CD4-positive, alpha-beta T cell treated with Interleukin-17A for 4 hours (primary cell): ENCODE measurements at places on chromosomes 7 and 10.

- no peak for DNase-seq
Measured at GRCh38 chr10:1328981-1329614, 272.9 kb downstream of the WDR37 start.

DNA sequence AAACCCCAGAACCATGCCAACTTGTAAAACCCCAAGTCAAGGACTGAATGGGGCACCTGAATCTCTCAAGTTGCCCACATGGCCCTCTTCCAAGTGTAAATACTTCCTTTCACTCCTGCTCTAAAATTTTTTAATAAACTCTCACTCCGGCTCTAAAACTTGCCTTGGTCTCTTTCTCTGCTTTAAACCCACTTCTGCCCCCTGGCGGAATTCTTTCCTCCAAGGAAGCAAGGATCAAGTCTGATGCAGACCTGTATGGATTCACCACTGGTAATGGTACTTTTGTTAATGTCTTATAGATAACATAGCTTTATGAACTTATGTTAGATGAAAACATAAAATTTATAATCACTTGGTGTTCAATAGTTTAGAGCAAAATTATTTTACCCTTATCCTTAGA lies 33.8 kb downstream of the SLC16A9 start:
- DNase-seq: no peak

GRCh38 chr10:89314676-89315075 lies 12.8 kb downstream of the IFIT2 start:
- no peak for DNase-seq

GRCh38 chr7:141928845-141929195 lies 12.6 kb downstream of the OR9A4 start:
- DNase-seq: no peak

DNA sequence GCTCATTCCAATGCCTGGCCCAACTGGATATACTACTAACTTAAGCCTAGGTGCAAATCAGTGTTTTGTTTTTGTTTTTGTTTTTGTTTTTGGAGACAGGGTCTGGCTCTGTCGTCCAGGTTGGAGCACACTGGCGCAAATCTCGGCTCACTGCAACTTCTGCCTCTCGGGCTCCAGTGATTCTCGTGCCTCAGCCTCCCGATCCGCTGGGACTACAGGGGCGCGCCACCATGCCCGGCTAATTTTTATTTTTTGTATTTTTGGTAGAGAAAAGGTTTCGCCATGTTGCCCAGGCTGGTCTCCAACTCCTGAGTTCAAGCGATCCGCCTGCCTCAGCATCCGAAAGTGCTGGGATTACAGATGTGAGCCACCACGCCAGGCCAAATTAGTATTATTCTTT lies 1.6 kb downstream of the PPP3CB start:
- no peak for DNase-seq

DNA sequence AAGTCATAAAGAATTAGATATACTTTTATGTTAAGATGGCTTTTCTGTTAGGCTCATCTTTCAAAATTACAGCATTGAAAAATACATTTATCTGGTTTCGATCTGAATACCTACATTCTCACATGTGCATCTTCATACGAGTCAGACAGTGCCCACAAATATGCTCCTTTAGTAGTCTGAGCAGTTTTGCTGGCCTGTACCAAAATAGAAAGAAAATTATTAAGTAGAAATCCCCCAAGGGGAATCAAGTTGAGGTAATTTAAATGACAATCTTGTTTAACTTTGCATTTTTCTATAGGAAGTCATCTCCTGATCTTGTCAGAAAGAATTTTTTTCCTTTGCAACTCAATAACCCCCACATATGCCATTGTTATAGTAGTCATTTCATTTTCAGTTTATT lies 287.4 kb upstream of the SEMA3D start:
- DNase-seq: no peak

DNA sequence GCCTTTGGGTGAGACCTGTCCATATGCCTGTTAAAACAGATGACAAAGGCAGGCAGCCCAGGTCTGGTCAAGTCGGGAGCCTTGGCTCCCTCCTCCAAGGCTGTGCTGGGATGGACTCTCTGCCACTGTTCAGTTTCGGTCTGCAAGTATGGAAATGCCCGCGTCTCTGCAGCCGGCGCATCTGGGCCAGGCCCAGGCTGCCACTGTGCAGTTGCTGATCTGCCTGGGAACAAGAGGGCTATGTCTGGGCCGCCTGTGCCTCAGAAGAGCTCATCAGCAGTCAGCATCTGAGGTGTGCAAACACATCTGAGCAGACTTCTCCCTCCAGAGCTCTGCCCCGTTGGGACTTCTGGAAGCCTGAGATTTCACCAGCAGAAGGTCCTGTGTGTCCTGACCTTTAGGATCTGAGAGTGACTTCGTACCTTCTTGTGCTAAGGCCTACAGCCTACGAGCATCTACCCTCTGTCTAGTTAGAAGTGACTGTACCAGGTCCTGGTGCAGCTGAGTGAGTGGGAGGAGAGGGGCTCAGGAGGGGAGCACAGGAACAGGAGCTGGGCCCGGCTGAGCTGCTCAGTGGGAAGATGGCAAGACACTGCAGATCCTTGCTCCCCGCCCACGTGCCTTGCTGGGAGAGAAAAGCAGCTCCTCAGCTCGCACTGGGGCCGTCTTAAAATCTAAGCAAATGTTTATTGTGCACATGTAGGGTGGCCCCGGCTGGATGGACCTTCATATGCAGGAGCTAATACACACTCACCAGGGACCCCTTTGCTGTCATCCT lies 50.9 kb downstream of the DOCK1 start:
- DNase-seq: no peak

DNA sequence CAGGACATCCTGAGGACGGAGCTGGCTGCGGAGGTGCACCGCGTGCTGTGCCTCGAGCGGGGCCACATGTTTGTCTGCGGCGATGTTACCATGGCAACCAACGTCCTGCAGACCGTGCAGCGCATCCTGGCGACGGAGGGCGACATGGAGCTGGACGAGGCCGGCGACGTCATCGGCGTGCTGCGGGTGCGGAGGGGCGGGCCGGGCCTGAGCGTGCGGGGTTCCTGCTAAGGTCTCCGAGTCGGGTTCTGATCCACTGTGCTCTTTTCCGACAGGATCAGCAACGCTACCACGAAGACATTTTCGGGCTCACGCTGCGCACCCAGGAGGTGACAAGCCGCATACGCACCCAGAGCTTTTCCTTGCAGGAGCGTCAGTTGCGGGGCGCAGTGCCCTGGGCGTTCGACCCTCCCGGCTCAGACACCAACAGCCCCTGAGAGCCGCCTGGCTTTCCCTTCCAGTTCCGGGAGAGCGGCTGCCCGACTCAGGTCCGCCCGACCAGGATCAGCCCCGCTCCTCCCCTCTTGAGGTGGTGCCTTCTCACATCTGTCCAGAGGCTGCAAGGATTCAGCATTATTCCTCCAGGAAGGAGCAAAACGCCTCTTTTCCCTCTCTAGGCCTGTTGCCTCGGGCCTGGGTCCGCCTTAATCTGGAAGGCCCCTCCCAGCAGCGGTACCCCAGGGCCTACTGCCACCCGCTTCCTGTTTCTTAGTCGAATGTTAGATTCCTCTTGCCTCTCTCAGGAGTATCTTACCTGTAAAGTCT lies 10.4 kb downstream of the ATG9B start:
- peak; percentile 94 for DNase-seq

GRCh38 chr7:96241855-96242254 lies 80.0 kb downstream of the SLC25A13 start:
- no peak for DNase-seq

GRCh38 chr10:76942628-76943416 lies 694.8 kb downstream of the KCNMA1 start:
- DNase-seq: no peak

DNA sequence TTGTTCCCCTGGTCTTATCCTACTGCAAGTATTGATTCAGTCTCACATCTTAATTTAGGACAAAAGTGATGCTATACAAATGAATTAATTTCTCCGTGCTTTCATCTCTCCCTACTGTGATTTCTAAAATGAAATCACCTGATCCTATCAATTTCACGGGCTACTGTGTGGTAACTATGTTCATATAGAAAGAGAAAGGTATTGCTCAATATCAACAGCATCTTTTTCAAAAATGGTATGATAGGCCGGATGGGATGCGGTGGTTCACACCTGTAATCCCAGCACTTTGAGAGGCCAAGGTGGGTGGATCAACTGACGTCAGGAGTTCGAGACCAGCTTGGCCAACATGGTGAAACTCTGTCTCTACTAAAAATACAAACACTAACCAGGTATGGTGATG lies 71.2 kb downstream of the PIK3CG start:
- no peak for DNase-seq

DNA sequence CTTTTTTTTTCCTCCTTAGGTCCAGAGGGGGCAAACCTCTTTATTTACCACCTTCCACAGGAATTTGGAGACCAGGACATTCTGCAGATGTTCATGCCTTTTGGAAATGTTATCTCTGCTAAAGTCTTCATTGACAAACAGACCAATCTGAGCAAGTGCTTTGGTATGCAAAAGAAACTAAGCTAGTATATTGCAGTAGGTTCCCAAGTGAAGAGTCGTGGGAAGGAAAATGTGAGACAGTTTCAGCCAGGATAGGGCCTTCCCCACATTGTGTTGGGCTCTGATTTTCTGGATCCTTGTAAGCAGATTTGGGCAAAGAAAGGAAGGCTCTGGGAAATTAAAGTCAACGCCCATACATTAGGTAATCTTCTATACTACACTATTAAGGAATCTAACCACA lies 285.6 kb downstream of the USP6NL start:
- DNase-seq: no peak

DNA sequence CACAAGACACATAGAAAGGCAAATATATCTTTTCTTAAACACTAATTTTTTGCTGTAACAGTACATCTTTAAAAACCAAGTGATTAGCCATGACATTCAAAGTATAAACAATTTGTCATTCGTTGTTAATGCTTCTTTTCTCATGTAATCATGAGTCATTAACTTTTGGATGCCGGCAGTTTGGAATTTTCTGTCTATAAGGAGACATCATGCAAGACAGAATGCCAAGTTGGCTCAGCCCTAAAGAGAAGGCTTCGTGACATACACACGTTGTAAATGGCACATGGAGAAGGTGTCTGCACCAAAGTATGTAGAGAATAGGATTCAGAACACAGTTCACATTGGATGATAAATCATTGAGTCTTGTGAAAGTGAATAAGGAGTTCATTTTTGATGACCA lies 35.9 kb downstream of the CCDC3 start:
- no peak for DNase-seq

GRCh38 chr7:102165136-102165535 lies 121.5 kb upstream of the SH2B2 start:
- DNase-seq: no peak

DNA sequence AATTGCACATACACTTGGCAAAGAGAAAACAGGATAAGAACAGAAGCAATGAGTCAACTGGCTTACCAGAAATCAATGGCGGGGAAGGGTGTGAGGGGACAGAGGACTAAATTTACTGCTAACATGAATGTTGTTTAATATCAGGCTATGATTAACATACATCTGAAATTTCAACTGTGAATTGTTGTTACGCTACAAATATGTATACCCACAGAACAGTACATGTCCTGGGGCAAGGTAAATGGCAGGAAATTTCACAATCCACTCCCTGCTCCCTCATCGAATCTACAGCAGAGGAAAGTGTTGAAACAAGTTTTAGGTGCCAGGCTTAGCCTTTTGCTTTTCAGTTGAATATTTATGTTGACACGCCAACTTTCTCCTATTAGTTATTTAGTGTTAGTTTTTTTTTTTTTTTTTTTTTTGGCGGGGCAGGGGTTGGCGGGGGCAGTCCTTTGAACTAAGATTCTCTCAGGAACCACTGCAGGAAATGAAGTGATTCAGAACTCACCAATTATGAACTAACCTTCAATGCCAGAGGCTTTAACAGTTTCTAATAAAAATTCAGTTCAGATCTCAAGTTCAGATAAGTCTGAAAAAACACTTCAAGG lies 99.0 kb downstream of the UBE2H start:
- no peak for DNase-seq

DNA sequence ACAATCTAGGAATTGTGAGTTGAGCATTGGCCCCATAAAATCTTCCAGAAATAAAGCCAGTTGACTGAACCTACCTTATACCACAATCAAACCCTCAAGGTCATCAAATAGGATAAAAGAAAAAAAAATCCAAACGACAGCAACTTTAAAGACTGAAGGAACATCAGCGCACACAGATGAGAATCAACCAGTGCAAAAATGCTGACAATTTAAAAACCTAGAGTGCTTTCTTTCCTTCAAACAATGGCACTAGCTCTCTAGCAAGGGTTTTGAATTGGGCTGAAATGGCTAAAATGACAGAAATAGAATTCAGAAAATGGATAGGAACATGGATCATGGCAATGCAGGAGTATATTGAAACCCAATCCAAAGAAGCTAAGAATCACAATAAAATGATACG lies 16.1 kb upstream of the POT1 start:
- no peak for DNase-seq

DNA sequence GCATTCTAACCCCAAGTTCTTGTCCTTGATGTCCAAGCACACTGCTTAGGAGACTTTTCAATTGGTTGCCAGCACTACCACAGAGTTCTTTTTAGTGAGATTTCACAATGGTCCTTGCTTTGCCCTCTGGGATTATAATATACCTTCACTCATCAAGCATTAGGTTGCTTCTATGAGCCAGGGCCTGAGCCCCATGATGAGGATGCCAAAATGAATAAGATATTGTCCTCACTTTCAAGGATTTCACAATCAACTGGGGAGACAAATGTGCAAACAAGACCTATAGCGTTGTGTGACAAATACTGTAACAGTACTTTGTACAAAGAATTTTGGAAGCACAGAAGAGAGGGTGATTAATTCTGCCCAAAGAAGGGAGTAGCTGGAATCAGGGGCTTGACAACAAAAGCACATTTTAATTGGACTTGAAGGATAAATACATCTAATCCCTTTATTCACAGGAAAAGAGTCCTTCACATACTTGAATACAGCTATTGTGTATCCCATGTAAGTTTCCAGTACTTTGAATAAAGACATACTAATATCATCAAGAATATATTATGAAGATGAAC lies 263.6 kb upstream of the LRRN3 start:
- no peak for DNase-seq

GRCh38 chr7:156356551-156356950 lies 284.0 kb upstream of the RNF32 start:
- no peak for DNase-seq

GRCh38 chr10:19921300-19922140 lies 105.3 kb downstream of the PLXDC2 start:
- DNase-seq: no peak

GRCh38 chr7:128108641-128109423 lies 77.6 kb upstream of the LRRC4 start:
- DNase-seq: peak; percentile 32

DNA sequence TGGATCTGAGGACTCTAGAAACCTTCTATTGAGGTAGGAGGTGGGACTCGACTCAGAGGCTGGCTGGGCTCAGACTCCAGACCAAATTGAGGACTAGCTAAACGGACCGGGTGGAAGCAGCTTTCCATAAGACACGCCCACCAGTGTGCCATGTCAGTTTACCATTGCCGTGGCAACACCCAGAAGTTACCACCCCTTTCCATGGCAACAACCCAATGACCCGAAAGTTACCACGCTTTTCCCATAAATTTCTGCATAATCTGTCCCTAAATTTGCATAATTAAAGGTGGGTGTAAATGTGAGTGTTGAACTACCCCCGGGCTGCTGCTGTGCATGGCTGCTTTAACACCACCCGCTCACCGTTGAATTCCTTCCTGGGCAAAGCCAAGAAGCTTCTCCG lies 58.9 kb downstream of the MICALL2 start:
- DNase-seq: no peak

- no peak for DNase-seq
Measured at GRCh38 chr10:93596539-93596938, 4.5 kb downstream of the RBP4 start.
